Fibroblast of mammary gland (primary cell): ENCODE measurements at places on chromosomes 11 and 22.

DNA sequence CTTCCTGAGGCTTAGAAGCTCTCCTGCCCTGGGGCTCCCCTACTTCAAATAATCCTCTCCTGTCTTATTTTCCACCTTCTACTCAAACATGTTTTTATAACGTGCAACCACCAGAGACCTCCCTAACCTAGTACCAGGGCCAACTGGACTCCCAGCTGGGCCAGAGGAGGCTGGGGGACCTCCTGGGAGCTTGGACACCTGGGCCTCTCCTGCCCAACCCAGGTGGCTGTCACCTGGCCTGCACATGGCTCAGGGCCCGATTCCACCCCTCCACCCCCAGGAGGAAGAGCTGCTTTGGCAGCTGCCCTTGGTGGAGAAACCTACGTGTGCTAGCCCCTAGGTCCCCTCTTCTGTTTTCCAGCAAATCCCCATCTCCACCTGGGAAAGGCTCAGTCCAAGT is 105.2 kb downstream of the ABTB2 start:
- no peak for DNase-seq

GRCh38 chr11:70630816-70631623 is 232.7 kb downstream of the CTTN start:
- peak; percentile 6 for DNase-seq

DNA sequence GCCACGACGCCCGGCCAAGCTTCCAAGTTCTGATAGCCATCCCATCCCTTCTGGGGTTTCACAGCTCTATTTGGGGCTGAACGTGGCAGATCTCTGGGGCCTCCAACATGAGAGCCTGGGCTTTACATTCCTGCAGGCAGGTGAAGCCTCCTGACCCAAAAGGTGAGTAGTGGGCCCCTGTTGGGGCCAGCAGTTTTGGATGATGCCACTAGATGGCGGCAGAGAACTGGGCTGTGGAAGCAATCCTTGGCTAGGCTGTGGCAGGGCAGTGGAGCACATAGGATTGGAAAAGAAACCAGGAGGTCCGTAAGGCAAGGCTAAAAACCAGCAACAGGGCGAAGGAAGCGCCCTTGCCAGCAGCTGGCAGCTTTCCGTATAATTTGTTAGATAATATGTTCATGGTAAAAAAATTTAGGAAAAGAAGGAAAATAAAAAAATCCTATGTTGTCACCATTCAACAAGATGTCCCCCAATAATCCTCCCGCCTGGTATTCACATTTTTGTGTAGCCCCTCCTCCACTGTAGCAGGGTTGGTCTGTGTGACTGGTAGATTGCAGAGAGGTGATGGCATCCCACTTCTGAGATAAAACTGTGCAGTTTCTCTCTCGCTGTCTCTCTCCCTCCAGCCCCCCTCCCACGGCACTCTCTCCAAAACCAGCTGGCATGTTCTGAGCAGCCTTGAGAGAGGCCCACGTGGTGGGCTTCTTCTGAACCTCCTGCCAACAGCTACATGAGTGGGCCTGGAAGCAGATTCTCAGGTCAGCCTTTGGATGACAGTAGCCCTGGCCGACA is 43.6 kb upstream of the OR4B1 start:
- DNase-seq, result peak; percentile 61

DNA sequence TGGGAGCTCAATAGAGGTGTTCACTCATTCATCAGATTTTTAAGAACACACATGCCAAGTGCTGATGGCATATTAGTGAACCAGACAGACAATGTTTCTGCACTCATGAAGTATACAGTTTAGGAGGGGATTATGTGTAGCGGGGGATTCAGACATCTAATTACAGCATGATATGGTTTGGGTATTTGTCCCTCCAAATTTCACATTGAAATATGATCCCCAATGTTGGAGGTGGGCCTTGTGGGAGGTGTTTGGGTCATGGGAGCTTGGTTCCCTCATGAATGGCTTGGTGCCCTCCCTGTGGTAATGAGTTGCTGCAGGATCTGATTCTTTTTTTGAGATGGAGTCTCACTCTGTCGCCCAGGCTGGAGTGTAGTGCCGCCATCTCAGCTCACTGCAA is 8.9 kb upstream of the RAB3IL1 start:
- no peak for DNase-seq
